ENCODE measurements at places on chromosomes 5 and 9. TPM values are rescaled to one million over a fixed set of nuclear protein-coding genes. Genes with fewer than 3 reads are reported as not detected.
A peak's percentile ranks its signal among the peaks of the same experiment; 100 is the strongest.

The SLC36A2 gene
- total RNA-seq: not detected

DNA sequence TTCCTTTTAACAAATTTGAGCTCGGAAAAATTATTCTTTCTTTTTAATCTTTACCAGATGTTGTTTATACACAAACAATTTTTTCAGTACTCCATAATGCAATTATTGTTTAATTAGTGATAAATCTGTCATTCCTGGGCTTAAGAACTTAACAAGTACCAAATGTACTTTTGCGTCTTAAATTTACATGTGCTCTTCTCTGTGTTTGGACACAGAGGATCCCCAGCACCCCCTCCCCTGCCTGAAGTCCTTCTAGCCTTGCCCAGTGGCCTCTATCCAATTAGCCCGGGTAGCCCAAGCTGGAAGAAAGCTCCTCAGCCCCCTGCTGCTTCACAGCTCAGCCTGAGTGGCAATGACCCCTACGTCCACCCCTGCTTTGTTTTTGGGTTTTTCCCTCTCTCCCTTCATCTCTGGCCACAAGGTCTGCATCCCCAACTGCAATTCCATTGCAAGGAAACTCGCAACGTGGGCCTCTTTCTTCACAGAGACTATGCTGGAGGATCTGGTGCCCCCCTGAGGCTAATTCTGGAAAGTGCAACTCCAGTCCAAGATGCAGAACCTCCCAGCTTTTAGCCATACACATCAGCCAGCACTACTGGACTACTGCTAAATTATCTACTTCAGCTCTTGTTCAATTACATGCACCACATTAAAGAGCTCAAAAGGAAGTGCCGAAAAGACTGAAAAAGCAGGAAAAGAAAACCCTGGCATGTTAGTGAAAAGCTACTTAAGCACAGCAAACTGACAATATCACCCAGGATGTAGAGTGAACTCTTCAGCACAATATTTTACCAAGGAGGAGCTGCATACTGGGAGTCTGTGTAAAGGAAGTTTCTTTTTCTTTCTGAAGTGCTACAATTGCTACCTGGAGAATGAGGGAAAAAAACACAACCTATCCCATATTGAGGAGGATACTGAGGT, 186.2 kb downstream of the FANCC start:
- peaks cover 31% of the 10 kb centered on the region for H3K4me1 ChIP-seq
- peak; percentile 50 for DNase-seq
- H3K27me3 ChIP-seq: no peaks in the 10 kb centered on the region
- peak overlapping the region; percentile 54 for H3K27ac ChIP-seq
- H3K4me3 ChIP-seq: no peak overlapping the region
- H3K36me3 ChIP-seq: no peaks in the 10 kb centered on the region

The SPOCK1 gene
- 122 TPM for total RNA-seq

GRCh38 chr5:92644266-92644886, 936.6 kb downstream of the NR2F1-AS1 start:
- no peaks in the 10 kb centered on the region for H3K36me3 ChIP-seq
- no peak for DNase-seq

GRCh38 chr5:10138395-10139057, 111.2 kb downstream of the ATPSCKMT start:
- DNase-seq: no peak
- no peaks in the 10 kb centered on the region for H3K27me3 ChIP-seq
- no peak overlapping the region for H3K4me3 ChIP-seq
- no peaks in the 10 kb centered on the region for H3K36me3 ChIP-seq
- no peak overlapping the region for H3K27ac ChIP-seq
- no peaks in the 10 kb centered on the region for H3K4me1 ChIP-seq

DNA sequence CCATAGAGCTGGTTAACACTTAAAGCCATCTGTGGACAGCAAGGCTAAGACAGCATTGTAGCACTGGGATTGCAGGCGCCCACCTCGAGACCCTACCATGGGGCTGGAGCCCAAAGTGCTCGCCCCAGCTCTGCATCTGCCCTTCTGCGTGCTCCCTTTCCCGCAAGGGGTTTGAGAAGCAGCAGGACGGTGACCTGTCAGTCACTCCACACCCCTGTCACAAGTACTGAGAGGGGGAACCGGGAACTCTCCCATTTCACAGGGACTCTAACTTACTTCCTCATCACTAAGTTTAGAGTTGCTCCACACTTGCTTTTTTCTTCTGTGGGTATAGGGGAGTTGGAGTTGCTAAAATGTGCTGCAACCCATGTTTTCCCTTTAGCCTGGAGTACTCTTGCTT, 273.2 kb downstream of the SMARCA2 start:
- no peak overlapping the region for H3K27ac ChIP-seq
- DNase-seq: no peak
- peaks cover 12% of the 10 kb centered on the region for H3K27me3 ChIP-seq
- no peaks in the 10 kb centered on the region for H3K36me3 ChIP-seq
